ENCODE measurements at places on chromosomes 13 and 19. TPM values are rescaled to one million over a fixed set of nuclear protein-coding genes. Genes with fewer than 3 reads are reported as not detected.
A peak's percentile ranks its signal among the peaks of the same experiment; 100 is the strongest.

DNA sequence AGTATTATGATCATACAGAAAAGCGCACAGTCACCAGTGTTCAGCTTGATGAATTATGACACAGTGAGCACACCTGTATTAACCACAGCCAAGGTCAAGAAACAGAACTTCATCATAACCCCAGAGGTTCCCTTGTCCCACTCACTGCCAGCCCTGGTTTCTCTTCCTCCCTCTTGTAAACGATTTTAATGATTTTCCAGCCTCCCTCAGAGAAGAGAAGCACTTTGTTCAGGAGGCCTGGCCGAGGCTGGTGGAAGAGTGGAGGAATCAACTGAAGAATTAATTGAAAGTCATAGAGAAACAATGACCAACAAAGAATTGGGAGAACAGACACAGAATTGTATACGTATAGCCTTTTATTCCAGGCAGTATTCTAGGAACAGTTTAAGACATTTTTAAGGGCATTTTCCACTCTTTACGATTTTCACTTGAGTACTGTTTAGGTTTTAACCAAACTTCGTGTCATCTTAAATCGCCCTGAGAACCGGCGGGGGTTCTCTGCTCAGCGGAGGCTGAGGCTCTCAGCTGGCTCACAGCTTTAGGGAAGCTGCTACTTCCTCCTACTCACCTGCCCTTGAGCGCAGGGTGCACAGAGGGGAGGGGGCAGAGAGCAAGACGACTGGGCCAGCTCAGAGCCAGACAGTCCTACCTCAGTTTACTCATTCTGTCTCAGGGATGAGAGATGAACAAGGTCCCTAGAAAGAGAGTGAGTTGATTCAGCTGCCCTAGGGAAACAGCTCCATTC lies 108.6 kb downstream of the AKAP11 start:
- no peak for DNase-seq

DNA sequence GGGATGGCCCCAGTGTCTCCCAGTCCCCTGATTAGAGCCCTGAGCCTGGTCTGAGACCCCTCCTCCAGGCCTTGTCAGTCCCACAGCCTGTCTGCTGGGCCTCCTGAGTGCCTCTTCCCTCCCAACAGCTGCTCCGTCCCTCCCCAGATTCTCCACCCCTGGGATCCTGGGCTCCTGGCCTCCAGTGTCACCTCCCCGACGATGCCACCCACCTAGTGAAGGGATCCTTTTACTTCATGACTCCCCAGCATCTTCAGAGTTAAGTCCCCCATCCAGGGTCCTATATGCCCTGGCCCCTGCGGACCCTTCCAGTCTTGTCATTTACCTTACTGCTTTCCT lies 4.4 kb upstream of the PRX start:
- no peak for DNase-seq

GRCh38 chr13:44609137-44609536 lies 33.0 kb upstream of the TSC22D1 start:
- no peak for DNase-seq

- DNase-seq: peak; percentile 61
These were observed 15.4 kb upstream of the PRR19 start for GRCh38 chr19:42286349-42287016.

DNA sequence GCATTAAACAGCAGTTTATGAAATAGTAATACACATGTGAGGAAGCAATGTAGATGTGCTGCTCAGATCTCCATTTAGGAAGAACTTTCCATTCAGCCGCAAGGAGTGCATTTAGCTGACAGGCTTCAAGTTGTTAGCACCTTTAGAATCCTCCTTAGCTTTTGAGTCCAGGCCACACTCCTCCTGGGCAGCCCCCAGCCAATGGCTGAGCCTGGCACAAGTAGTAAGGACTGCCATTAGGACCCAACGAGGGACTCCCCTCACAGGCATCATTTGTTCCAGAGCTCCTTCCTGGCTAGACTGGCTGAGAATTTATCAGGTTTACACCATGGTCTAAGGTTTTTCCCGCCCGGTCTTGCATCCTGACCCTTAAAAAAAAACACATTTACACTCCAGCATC lies 201.4 kb downstream of the DIAPH3 start:
- peak; percentile 6 for DNase-seq

- no peak for DNase-seq
These were observed 203.0 kb downstream of the POSTN start for GRCh38 chr13:37395544-37395943.

- DNase-seq: no peak
These were observed 16.8 kb upstream of the ADGRE2 start for GRCh38 chr19:14795078-14795721.

DNA sequence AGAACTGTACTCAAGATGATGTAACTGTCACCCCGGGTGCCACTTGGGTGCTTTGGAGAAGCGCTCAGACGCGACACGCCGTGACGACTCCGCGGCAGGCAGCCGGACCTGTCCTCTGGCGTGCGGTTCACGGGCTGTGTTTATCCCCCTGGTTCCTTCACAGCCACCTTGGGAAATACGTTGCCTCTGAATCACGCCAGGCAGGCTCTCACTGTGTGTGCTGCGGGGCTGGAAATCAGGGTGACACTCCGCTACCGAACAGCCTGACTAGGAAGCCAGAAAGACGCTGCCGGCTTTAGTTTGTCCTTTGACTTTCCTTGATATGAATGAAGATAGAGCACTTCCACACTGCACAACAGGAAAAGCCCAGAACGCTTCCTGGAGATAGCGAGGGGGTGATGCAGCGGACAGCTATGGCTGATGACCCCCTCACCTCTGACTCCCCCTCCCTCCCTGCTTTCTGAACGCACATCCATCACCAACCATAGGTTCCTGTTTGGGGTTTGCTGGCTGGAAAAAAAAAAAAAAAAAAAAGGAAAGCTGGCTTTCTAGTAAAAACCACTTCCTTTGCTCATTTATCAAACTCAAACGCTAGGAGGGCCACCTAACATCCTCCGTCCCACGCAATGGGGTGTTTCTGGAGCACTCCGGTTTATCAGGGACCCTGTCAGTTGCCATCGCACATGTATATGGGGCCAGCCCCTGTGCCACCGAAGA lies 3.7 kb upstream of the GP6 start:
- DNase-seq: no peak

DNA sequence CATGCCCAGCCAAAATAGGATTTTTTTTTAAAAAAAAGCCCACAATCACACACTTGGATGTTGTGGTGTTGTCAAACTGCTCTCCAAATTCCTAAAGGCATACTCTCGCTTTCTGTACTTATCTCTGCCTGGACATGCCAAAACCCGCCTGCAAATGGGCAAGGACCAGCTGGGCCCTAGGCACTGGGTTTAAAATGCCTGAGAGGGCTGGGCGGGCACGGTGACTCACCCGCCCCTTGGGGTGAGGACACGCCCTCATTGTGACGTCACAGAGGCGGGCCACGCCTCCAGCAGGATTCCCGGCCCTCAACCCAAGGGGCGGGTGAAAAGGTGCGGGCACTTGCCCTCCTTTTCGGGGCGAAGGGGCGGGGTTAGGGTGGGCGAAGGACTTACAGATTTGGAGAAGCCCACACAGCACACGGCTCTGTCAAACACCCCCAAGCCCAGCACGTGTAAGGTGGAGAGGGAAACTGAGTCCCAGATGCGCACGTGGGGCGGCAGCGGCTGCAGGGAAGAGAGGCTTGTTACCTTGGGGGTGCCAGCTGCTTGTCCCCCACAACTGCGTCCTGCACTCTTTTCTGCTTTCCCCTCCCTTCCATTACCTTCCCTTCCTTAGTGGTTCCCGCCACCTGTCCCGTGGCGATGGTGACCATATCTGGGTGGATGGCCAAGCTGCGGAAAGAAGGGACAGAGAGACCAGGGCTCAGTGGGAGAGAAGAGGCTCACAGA lies 6.6 kb downstream of the EML2 start:
- DNase-seq: peak; percentile 81

- DNase-seq: no peak
These were observed 3.1 kb upstream of the DACH1 start for GRCh38 chr13:71870100-71870499.

GRCh38 chr13:63690672-63691071 lies 2275.0 kb upstream of the PCDH20 start:
- DNase-seq: no peak

DNA sequence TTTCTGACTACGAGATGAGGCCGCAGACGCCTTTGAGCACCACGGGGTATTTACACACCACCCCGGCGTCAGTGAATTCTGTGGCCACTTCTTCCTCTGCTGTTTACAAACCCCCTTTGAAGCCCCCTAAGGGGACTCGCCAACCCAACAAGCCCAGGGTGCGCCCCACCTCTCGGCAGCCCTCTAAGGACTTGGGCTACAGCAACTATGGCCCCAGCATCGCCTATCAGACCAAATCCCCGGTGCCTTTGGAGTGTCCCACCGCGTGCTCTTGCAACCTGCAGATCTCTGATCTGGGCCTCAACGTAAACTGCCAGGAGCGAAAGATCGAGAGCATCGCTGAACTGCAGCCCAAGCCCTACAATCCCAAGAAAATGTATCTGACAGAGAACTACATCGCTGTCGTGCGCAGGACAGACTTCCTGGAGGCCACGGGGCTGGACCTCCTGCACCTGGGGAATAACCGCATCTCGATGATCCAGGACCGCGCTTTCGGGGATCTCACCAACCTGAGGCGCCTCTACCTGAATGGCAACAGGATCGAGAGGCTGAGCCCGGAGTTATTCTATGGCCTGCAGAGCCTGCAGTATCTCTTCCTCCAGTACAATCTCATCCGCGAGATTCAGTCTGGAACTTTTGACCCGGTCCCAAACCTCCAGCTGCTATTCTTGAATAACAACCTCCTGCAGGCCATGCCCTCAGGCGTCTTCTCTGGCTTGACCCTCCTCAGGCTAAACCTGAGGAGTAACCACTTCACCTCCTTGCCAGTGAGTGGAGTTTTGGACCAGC lies 5.3 kb downstream of the SLITRK5 start:
- no peak for DNase-seq

POU2F2 gene
- polyA plus RNA-seq: 0.31 TPM

ZNF431 gene
- 15.2 TPM for polyA plus RNA-seq

PRKD2 gene
- 53.9 TPM for polyA plus RNA-seq

ATP4A gene
- polyA plus RNA-seq: 0.10 TPM

ZNF43 gene
- 14.2 TPM for polyA plus RNA-seq

PSG11 gene
- not detected for polyA plus RNA-seq
